Endodermal cell (in vitro differentiated cells): ENCODE measurements at places on chromosomes 11 and 22. TPM values are rescaled to one million over a fixed set of nuclear protein-coding genes. Genes with fewer than 3 reads are reported as not detected.

LRRC74B gene
- total RNA-seq, result 0.12 TPM in 1 of 3 replicates, not detected in the others

C1QTNF4 gene
- total RNA-seq, result 9.9 and 10.5 TPM in 2 replicates

EIF4G2 gene
- total RNA-seq, result 967 and 1,007 TPM in 2 replicates

CRACR2B gene
- total RNA-seq, result 26.5 and 28.1 TPM in 2 replicates

PKDREJ gene
- total RNA-seq, result 0.02 and 0.04 TPM in 2 replicates

BRSK2 gene
- 10.3 and 12.1 TPM in 2 replicates for total RNA-seq

RTN4RL2 gene
- total RNA-seq, result 0.94 to 1.5 TPM (median 1.4 TPM) in 3 replicates

ENTHD1 gene
- not detected in 3 replicates for total RNA-seq

CCDC87 gene
- 0.77 and 0.84 TPM in 2 replicates for total RNA-seq

KRTAP5-1 gene
- not detected in 3 replicates for total RNA-seq

MIAT gene
- 1.1 to 5.2 TPM (median 1.2 TPM) in 3 replicates for total RNA-seq

OR10D3 gene
- total RNA-seq, result 0.23 and 0.37 TPM in 2 replicates

VSTM5 gene
- 0.41 and 0.75 TPM in 2 replicates for total RNA-seq

CDCA5 gene
- 48.1 and 52.6 TPM in 2 replicates for total RNA-seq

REXO2 gene
- total RNA-seq, result 89.9 and 100 TPM in 2 replicates

DUSP8 gene
- 7.0 and 7.5 TPM in 2 replicates for total RNA-seq

PIWIL4 gene
- total RNA-seq, result 0.24 and 0.34 TPM in 2 replicates

OR52K1 gene
- not detected in 3 replicates for total RNA-seq

DBX1 gene
- not detected in 2 replicates for total RNA-seq

SERPING1 gene
- total RNA-seq, result 67.8 and 70.5 TPM in 2 replicates

YAP1 gene
- total RNA-seq, result 168 to 236 TPM (median 224 TPM) in 3 replicates

CST6 gene
- total RNA-seq, result 2.8 to 4.2 TPM (median 3.0 TPM) in 3 replicates

SYCE3 gene
- total RNA-seq, result 0.70 TPM in 1 of 2 replicates, not detected in the other

OTOG gene
- total RNA-seq, result 0.33 and 0.95 TPM in 2 replicates

APOA5 gene
- not detected in 2 replicates for total RNA-seq

C22orf31 gene
- total RNA-seq, result not detected in 2 replicates

KCNJ4 gene
- total RNA-seq, result 0.36 and 0.37 TPM in 2 replicates

CSNK2A3 gene
- total RNA-seq, result 0.26 to 1.7 TPM (median 0.82 TPM) in 3 replicates

MMP13 gene
- total RNA-seq, result not detected in 3 replicates

TRIM48 gene
- total RNA-seq, result not detected in 2 replicates

SLC3A2 gene
- 439 and 488 TPM in 2 replicates for total RNA-seq

FOLH1 gene
- 0.20 and 0.35 TPM in 2 replicates for total RNA-seq

SLC16A8 gene
- total RNA-seq, result 0.50 and 0.57 TPM in 2 replicates

MUC2 gene
- not detected in 3 replicates for total RNA-seq

ILK gene
- total RNA-seq, result 136 and 140 TPM in 2 replicates

SLC6A5 gene
- total RNA-seq, result not detected in 2 replicates

SULT4A1 gene
- total RNA-seq, result 10.9 and 12.7 TPM in 2 replicates

DAGLA gene
- total RNA-seq, result 5.0 and 5.6 TPM in 2 replicates

MRGPRE gene
- not detected in 3 replicates for total RNA-seq

TEX54 gene
- total RNA-seq, result not detected in 2 replicates
